Left cardiac atrium (tissue), 4 donors: ENCODE measurements at places on chromosomes 3 and 15.

DNA sequence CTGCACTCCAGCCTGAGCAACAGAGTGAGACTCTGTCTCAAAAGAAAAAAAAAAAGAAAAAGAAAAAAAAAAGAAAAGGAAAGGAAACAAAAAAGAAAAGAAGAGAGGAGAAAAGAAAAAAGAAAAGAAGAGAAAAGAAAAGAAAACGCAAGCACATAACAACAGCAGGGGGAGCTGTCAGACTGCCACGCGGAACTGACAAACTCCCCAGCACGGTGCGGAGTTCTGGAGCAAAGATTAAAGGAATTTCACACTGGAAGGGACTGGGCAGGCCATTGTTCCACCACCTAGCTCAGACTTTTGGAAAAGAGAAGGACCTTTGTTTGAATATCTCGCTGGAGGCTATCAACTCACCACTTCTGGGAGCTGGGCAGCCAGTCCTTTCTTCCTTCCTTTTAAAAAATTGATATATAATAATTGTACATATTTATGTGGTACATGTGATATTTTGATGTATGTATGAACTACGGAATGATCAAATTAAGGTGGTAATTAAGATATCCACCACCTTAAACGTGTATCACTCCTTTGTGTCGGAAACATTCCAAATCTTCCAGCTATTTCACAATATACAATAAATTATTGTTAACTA lies 40.5 kb downstream of the DPPA2 start:
- DNase-seq, result peak; percentile 36

- no peak for DNase-seq
These were observed 3.3 kb upstream of the PSMD2 start for GRCh38 chr3:184295771-184296170.

DNA sequence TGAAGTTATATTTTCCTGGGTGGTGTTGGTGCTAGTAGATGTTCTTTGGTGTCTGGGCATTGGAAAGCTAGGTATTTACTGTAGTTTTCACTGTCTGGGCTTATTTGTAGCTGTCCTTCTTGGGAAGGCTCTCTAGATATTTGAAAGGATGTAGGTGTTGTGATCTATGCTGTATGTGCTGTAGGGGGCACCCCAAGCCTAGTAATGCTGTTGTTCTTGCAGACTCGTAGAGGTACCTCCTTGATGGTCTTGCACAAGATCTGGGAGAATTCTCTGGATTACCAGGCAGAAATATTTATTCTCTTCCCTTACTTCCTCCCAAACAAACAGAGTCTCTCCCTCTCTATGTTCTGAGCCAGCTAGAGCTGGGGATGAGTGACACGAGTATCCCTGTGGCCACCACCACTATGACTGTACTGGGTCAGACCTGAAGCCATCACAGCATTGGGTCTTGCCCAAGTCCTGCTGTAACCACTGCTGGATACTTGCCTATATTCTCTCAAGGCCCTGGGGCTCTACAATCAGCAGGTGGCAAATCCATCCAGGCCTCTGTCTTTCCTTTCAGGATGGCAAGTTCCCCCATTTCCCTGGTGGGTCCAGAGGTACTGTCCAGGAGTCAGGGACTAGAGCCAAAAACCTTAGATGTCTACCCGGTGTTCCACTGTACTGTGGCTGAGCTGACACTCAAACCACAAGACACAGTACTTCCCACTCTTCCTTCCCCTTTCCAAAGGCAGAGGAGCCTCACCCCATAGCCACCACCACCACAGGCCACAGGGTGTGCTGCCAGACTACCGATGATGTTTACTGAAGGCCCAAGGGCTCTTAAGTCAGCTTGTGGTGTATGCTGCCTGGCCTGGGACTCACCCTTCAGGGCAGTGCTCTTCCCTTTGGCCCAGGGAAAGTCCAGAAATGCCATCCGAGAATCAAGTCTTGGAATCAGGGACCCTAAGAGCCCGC lies 195.2 kb upstream of the DPPA4 start:
- DNase-seq, result no peak

GRCh38 chr15:77749236-77749997 lies 116.7 kb upstream of the LINGO1 start:
- no peak for DNase-seq

- DNase-seq, result no peak
These were observed 38.9 kb downstream of the CPNE4 start for GRCh38 chr3:131995891-131996290.

- DNase-seq, result no peak
These were observed 56.2 kb downstream of the CEMIP start for GRCh38 chr15:80835336-80835735.

- no peak for DNase-seq
These were observed 93.6 kb upstream of the OSTN start for GRCh38 chr3:191105418-191105817.

DNA sequence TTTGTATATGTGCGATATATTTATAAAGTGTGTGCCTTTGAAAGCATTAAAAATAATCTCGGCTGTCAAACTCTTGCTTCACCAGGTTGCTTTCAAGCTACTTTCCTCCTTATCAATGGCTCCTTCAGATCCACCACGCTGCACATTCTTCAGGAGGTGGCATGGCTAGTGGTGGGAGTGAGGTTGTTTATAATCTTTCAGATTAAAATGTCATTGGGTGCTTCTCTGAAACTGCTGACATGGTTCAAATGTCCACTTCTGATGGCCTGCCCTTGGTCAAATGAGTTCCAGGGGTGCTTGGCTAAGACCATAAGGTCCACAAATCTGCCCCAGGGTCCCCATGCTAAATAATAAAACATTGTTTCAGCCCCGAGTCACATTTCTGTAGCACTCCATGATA lies 36.7 kb downstream of the ARHGAP31 start:
- no peak for DNase-seq

- no peak for DNase-seq
These were observed 107.5 kb downstream of the SLC49A4 start for GRCh38 chr3:122902326-122902725.

- no peak for DNase-seq
These were observed 78.6 kb upstream of the PFN2 start for GRCh38 chr3:150049317-150049716.

GRCh38 chr15:101083336-101084045 lies 164.3 kb downstream of the LRRK1 start:
- no peak for DNase-seq
